ENCODE measurements at places on chromosomes 1 and 21. TPM values are rescaled to one million over a fixed set of nuclear protein-coding genes. Genes with fewer than 3 reads are reported as not detected.

Gene HPCAL4
- total RNA-seq: 0.86 TPM

Gene SPRR4
- total RNA-seq: not detected

Gene NRIP1
- 14.1 TPM for total RNA-seq

Gene FMO1
- not detected for total RNA-seq

- peaks cover 40% of the 10 kb centered on the region for H3K4me1 ChIP-seq
- DNase-seq: no peak
- H3K27ac ChIP-seq: no peak overlapping the region
- no peaks in the 10 kb centered on the region for H3K36me3 ChIP-seq
- H3K27me3 ChIP-seq: peaks cover 9% of the 10 kb centered on the region
These were observed 14.3 kb downstream of the TSPAN2 start for GRCh38 chr1:115074839-115075534.

DNA sequence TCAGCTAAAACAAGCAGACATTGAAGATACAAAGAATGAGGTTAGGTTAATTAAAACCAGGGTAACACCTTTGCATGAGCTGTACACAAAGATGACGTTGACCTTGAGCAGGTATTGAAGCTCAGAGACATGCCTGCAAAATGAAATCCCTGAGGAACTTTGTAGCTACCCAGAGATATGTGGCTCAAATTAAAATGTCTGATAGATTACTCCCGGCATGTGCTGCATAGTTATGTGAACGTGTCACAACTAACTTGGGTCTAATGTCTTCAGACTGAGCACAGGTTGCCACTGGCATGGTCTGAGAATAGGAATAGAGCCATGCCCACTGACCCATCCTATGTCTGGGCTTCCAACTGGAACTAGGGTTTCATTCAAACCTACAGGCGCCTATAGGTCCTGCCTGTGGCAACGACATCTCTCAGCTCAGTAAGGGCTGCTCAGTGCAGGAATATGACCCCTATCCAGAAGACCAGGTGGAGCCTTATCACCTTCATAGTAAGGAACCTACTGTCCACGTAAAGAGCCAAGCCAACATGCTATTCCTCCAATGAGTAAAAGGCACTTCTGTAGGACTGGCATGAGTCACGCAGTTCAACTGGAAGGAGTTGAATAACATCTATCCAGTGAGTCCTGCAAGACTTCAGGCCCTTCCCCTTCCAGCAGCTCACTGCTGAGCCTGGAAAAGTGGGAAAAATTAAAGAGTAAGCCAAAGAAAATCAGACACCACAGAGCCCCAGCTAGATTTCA lies 60.7 kb downstream of the PRKAB2 start:
- peaks cover 10% of the 10 kb centered on the region for H3K4me1 ChIP-seq
- H3K36me3 ChIP-seq: no peaks in the 10 kb centered on the region
- no peak overlapping the region for H3K27ac ChIP-seq
- peaks cover 33% of the 10 kb centered on the region for H3K27me3 ChIP-seq

DNA sequence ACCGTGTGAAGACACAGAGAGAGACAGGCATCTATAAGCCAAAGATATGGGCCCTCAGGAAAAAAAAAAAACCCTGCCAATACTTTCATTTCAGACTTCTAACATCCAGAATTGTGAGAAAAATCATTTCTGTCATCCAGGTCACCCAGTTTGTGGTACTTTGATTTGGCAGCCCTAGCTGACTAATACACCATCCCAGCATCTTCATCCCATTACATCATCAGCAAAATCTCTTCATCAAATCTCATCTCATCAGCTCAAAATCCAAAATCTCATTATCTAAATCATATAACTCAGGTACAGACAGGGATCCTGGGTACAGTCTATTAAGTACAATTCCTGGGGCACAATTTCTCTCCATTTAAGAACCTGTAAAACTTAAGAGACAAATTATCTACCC lies 51.9 kb upstream of the GJA8 start:
- no peak overlapping the region for H3K27ac ChIP-seq
- DNase-seq: no peak
- H3K36me3 ChIP-seq: no peaks in the 10 kb centered on the region

Gene SLC30A1
- total RNA-seq: 8.0 TPM

DNA sequence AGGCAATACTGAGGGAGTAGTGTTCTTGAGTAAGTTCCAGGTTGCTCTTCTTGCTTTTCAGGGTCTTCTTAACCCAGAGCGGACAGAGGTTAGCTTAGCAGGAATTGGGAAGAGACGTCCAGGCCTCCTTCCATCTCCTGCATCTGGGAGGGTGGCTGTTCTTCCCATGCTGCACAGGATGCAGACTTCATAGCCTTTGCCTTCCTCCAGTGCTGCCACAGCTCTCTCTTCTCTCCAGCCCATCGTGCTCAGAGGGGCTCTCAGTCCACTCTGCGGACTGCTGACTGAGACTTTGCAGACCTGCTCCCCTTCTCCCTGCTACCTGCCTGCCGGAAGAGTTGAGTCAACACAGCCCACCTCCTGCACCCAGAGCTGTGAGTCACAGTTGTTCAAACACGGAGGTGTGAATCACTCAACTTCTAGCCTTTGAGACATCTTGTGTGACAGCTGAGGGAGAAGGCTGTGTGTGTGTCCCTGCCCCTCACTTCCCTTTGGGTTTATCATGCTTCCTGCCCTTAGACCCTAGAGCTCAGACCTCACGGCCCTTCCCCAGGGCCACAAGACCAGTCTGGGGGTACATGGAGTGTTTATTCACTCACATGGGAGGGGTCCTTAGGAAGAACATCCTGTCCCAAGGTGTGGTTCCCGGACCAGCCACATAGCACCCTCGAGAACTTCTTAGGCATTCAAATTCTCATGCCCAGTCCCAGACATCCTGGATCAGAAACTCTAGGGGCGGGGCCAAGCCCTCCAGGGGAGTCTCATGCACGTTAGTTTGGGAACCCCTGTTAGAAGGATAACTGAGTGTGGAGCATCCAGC lies 158.3 kb upstream of the CACNA1E start:
- peaks cover 24% of the 10 kb centered on the region for H3K27me3 ChIP-seq
- peaks cover 1% of the 10 kb centered on the region for H3K36me3 ChIP-seq
- peaks cover 16% of the 10 kb centered on the region for H3K4me1 ChIP-seq
- DNase-seq: peak; percentile 57

DNA sequence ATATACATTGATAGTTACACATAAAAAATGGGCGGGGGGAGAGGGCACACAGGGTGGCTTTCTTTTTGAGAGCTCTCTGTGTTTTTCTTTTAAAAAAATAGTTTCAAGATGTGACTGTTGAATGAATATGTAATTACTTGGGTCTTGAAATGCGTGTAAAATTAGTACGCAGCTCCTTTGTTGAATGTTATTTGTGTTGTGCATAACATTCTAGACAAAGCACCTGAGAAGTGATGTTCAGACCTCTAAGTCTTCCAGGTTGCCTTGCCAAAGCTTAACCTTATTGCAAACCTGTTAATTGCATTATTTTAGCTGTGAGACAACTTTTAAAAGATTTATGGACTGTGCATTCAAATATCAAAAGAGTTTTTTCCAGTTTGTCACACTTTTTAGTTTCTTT lies 5.4 kb downstream of the PBX1 start:
- no peak overlapping the region for H3K27ac ChIP-seq
- peaks cover 11% of the 10 kb centered on the region for H3K4me1 ChIP-seq
- no peak for DNase-seq
- no peak overlapping the region for H3K4me3 ChIP-seq
- peaks cover 29% of the 10 kb centered on the region for H3K27me3 ChIP-seq

DNA sequence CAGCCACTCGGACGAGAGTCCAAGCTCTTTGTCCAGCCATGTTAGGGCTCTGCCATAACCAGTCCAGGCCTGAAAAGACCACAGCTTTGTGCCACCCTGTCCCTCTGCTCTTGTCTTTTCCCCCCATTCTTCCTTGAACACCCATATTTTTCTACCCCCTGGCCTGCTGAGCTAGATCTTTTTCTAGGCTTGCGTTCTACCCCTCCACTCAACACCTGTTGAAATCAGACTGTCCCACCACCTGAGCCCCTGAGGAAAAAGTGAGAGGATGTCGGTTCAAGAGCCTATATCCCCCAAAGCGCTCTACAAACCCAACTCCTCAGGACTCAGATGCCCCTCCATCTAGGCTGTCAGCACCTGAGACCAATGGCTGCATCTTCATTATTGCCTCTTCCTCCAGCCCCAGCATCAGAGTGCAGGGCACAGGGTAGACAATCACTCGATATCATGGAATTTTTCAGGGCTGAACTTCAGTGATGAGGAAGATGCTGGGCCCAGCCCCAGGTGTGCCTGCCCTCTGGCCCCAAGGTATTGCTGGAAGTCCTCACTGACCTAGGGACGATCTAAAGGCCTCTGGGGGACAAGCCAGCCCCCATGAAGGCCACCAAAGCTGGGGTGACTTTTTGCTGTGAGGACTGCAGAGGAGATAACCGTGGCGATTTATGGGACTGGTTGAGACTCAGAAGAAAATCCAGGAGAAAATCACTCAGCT lies 75.3 kb downstream of the CD247 start:
- peaks cover 87% of the 10 kb centered on the region for H3K4me1 ChIP-seq
- no peak for DNase-seq
- H3K4me3 ChIP-seq: no peak overlapping the region
- peak overlapping the region; percentile 74 for H3K27ac ChIP-seq

DNA sequence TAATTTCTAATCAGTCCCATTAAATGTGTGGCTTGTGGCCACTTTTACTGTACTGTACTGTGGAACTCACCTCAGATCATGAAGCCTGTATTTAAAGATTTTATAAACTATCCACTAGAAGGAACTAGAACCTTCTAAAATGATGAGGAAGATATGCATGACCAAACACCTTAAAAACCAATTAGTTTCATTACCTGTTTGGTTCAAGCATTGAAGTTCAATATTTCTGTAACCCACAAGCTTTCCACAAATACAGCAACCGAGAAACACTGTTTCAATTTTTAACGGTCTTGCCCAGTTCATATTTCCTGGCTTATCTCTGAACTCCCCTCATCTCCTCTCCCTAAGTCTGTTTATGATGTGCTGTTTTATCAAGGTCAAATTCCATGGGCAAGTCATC lies 264.3 kb upstream of the PLD5 start:
- H3K27ac ChIP-seq: no peak overlapping the region
- no peak overlapping the region for H3K4me3 ChIP-seq
- H3K27me3 ChIP-seq: peaks cover 7% of the 10 kb centered on the region
- H3K4me1 ChIP-seq: no peaks in the 10 kb centered on the region
- H3K36me3 ChIP-seq: peaks cover 1% of the 10 kb centered on the region

Gene SLC25A24
- 17.4 TPM for total RNA-seq

Gene USP48
- total RNA-seq: 143 TPM

- H3K27ac ChIP-seq: no peak overlapping the region
- no peaks in the 10 kb centered on the region for H3K27me3 ChIP-seq
- DNase-seq: peak; percentile 76
These were observed 52.0 kb downstream of the SLC9A1 start for GRCh38 chr1:27102707-27103468.

DNA sequence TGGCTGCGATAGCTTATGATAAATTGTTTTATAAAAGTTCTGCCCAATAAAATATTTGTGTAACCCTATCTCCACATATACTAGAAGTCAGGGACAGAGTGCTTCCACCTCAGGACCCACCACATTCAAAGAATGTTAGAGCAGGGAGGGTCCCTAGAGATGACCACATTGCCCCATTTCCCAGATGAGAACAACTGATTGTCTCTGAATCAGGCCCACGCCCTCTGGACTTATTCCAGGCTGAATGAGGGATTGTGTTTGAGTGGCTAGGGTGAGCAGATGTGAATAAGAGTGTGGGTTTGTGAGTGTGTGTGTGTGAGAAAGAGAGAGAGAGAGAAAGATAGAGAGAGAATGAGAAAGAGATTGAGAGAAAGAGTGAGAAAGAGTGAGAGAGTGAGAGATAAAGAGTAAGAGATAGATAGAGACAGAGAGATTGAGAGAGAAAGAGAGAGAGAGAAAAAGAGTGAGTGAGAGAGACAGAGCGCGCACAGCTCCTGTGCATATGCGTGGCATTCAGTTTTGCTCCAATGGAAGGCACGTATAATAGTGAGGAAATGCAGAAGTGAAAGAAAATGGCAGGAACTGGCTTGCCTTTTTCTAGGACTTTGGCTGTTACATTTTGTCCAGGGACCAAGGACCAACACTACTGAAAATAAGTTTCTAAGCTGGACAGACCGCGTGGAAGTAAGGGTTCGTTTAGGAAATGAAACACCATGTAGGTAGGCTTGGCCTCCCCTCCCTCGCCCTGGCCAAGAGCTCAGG lies 94.1 kb downstream of the ABCA4 start:
- peaks cover 8% of the 10 kb centered on the region for H3K27me3 ChIP-seq
- H3K4me1 ChIP-seq: peaks cover 43% of the 10 kb centered on the region
- H3K4me3 ChIP-seq: no peak overlapping the region
- no peak for DNase-seq
- no peak overlapping the region for H3K27ac ChIP-seq
- no peaks in the 10 kb centered on the region for H3K36me3 ChIP-seq

DNA sequence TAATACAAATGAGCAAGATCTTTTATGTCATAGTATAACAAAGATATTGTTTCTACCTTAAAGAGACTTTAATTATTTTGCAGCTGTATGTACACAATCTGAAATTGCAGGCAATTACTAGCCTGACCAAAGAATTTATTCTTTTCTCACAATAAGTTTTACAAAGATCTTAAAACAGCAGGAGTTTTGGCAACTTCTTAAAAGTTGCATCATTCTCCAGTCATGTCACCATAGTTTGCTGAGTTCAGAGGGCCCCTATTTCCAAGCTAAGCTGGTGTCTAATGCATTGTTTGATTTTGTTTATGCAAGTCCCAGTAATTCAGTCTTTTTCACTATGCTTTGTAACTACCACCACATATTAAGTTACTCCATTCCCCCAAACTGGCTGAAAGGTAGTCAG lies 114.8 kb downstream of the DNAH14 start:
- no peak for DNase-seq
- no peaks in the 10 kb centered on the region for H3K27me3 ChIP-seq
- H3K4me3 ChIP-seq: no peak overlapping the region
- H3K36me3 ChIP-seq: no peaks in the 10 kb centered on the region
- no peaks in the 10 kb centered on the region for H3K4me1 ChIP-seq
- no peak overlapping the region for H3K27ac ChIP-seq

DNA sequence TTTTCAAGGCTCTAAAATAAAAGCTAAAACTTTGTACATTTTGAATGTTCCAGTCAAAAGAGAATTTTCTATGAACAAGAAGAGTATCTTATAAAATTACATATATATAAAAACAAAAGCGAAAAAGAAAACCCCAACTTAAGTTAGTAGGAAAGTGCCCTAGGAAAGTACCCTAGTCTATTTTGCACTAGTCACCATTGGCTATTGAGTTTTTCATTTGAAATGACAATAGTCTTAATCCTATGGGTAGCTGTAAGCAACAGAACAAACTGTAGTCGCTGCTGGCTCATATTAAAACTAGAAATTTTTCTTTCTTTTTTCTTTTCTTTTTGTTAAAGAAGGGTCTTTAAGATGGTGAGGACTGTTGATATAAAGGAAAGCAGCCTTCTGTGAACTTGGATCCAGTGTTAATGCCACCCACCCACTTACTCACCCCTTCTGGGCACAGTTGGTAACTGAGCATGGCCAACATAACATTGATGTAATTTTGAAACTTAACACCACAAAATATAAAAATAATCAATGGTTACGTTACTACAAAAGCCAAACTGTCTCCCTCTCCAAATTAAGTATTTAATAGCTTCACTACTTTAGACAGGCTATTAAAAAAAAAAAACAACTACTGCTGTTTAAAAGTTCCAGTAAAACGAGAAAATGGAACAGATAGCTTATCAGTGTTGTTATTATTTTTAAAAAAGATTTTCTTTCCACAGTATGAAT lies 177.0 kb downstream of the EIF4G3 start:
- peak overlapping the region; percentile 33 for H3K27ac ChIP-seq
- no peaks in the 10 kb centered on the region for H3K36me3 ChIP-seq
- no peak for DNase-seq
- no peak overlapping the region for H3K4me3 ChIP-seq

Data from activated T-cell treated with anti-CD3 and anti-CD28 coated beads, Interleukin-2, amount 50 U/mL, for 72 hours (primary cell).